ENCODE measurements at places on chromosomes 7 and 10.

- no peak for DNase-seq
Measured at GRCh38 chr7:71770269-71770907, 638.4 kb downstream of the GALNT17 start.

GRCh38 chr10:111084366-111085255 is 7.8 kb downstream of the ADRA2A start:
- no peak for DNase-seq

DNA sequence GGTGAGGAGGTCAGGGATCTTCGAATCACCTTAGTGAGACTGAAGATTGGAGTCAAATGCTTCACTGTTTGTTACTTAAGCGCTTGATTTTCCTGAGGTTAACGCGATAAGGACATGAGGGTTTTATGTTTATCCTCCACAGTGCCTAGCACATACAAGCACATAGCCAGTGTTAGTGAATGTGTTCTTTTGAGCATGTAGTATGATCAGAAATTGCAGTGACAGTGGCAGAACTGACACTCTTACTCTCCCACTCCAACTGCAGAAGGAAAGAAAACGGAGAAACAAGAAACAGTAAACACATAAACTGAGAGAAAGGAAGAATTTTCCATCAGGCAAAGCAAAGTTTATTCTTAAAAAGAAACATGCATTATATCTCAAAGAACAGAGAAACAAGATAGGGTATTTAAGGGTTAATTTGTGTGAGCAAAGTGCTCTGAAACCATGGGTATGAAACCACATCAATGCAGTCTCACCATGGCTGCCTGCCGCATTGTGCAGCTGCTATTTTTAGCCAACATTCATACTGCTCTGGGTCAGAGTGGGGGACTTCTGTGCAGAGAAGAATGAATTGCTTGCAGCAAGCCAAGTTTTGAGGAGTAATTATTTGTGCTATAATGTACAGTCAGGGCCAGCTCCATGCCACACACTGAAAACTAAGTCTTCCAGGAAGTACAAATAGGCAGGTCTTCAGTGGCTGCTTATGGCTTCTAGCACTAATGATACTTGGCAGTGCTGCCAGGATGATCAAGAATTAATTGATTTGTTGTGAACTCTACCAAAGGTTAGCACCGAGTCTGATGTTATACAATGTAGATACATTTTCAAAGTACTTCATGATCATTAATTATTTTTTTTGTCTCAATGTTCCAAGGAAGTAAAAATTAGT is 152.0 kb downstream of the MACC1 start:
- no peak for DNase-seq

- no peak for DNase-seq
Measured at GRCh38 chr7:85829817-85830432, 643.1 kb upstream of the SEMA3D start.

- no peak for DNase-seq
Measured at GRCh38 chr10:128536259-128536658, 410.0 kb upstream of the MKI67 start.

- DNase-seq, result no peak
Measured at GRCh38 chr7:155781433-155781832, 30.8 kb downstream of the SHH start.

- no peak for DNase-seq
Measured at GRCh38 chr10:8238986-8239385, 184.5 kb downstream of the GATA3 start.

DNA sequence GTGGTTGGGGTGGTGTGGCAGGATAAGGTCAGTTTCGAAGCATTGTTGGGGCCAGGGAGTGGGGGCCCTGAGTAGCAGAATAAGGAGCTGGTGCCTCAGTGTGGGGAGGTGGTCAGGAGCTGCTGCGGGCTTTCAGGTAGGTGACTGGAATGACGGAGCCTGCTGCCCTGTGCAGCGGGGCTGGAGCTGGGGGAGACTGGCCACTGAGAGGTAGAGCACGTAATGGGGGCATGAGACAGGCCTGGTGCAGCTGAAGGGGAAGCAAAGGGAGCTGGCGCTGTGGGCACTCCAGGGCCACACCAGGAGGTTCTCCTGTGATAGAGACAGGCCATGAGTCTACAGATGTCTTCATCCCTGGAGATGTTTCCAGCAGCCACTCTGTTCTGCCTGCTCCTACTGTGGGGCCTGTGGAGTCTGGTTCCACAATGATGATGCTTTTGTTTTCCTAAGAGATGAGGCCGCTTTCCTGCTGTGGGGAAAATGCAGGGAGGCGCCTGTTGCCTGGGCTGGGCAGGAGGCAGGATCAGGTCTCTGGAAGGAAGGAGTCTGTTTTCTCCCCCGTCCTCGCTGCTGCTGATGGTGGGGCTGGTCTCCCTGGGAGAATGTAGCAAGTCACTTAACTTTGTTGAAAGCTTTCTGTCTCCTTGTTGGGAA is 31.1 kb downstream of the NUB1 start:
- DNase-seq, result no peak

- no peak for DNase-seq
Measured at GRCh38 chr10:45386657-45387056, 12.6 kb downstream of the ALOX5 start.

GRCh38 chr10:26737730-26738129 is 40.2 kb downstream of the PDSS1 start:
- DNase-seq, result no peak

GRCh38 chr10:96260014-96260413 is 11.4 kb downstream of the BLNK start:
- no peak for DNase-seq

DNA sequence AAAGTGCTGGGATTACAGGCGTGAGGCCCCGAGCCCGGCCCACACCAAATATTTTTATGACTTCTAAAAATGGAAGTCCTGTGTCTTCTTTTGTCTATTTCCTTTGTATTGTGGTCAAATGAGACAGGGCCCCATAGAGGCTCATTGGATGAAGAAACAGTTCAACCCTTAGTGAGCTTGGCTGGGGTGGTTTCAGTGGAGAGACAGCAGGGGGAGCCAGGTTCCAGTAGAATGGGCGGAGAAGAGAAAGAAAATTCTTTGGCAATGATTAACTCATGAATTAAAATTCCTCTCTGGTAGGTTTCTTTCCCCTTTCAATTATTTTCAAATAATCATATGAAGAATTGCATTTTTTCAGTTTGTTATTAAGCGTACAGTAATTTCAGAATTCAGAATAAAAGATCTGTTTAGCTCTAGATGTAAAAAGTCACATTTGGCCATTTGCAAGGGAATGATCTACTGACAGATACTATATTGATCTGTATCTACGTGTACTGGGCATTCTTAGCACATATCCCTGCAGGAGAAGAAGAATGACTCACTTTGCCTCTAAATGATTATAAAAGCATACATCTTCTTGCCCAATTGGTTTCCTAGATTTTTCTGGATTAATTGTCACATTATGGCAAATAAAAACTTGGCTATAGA is 43.2 kb downstream of the PNLIPRP3 start:
- no peak for DNase-seq

- no peak for DNase-seq
Measured at GRCh38 chr10:36313142-36313541, 671.0 kb upstream of the FZD8 start.

GRCh38 chr7:70415179-70415972 is 716.6 kb upstream of the GALNT17 start:
- no peak for DNase-seq

GRCh38 chr10:75291805-75292204 is 56.0 kb upstream of the COMTD1 start:
- DNase-seq, result no peak

DNA sequence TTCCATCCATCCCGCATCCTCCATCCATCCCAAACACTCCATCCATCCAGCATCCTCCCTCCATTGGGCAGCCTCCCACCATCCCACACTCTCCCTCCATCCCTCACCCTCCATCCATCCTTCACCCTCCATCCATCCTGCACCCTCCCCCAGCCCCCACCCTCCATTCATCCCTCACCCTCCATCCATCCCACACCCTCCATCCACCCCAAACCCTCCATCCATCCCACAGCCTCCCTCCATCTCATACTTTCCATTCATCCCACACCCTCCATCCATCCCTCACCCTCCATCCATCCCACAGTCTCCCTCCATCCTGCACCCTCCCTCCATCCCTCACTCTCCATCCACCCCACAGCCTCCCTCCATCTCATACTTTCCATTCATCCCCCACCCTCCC is 60.4 kb downstream of the FOXI2 start:
- no peak for DNase-seq

GRCh38 chr10:73494213-73494612 is 1.6 kb downstream of the PPP3CB start:
- no peak for DNase-seq

DNA sequence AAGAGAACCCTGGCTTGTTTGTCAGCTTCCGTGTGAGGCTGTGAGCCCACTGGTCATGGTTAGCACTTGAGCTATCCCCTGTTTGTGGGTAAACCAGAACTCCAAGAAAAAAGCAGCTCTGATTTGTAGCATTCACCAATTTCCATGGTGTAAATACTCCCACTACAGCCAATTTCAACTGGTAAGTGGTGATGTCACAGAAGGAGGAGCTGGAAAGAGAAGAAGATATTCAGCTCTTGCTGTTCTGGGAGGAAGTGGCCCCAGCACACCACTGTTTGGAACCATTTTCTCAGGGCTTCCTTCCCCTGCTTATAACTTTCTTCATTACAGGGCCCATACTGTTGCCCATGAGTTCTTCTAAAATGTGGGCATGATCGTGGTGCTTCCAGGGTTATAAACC is 500.1 kb upstream of the ZMIZ1 start:
- DNase-seq, result no peak

All from effector CD4-positive, alpha-beta T cell (primary cell).